GM12878 (cell line): ENCODE measurements at places on chromosomes 16 and 17. TPM values are rescaled to one million over a fixed set of nuclear protein-coding genes. Genes with fewer than 3 reads are reported as not detected.

DNA sequence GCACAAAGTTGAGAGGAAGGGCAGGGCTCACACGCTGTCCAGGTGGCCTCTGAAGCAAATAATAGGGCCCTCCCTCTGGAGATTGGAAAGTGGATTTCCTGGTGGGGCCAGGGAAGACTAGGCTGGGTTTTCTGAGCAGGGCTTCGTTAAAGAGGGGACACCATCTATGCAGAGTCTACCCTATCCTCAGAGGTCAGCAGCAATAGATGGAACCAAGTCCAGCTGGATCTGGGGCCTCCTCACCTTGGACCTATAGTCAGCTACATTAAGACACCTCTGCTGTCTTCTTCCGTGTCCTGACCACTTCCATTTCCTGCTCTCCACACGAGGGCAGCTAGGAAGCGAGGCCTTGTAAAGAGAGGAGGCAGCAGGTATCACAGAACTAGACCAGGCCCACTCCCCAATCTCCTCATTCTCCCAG is 14.7 kb upstream of the ST6GALNAC1 start:
- DNase-seq, result no peak

- DNase-seq, result no peak
Observed at GRCh38 chr17:33684735-33685134, 391.6 kb upstream of the ASIC2 start.

GRCh38 chr16:65845466-65846209 is 520.9 kb upstream of the CDH5 start:
- no peak for DNase-seq

- DNase-seq, result no peak
Observed at GRCh38 chr17:62578757-62579487, 48.5 kb upstream of the MRC2 start.

DNA sequence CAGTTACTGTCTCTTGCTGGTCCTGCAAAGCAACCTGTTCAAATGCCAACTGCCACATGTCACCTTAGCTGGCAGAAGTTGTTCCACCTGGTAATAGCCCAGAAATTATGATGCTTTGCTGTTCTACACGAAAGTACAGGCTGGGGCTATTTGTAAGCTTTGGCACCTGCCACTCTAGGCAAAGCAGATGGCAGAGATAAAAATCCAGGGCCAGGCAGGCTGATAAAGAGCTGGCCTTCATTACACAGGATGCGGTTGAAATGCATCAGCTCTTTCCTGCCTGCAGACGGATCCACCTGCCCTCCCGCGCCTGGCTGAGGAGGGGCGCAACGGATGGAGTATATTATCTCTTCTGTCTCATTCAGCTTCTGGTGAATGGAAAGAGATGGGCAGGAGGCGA is 29.3 kb upstream of the KDM8 start:
- no peak for DNase-seq

The IL32 gene
- 69.5 and 72.6 TPM in 2 replicates for total RNA-seq

DNA sequence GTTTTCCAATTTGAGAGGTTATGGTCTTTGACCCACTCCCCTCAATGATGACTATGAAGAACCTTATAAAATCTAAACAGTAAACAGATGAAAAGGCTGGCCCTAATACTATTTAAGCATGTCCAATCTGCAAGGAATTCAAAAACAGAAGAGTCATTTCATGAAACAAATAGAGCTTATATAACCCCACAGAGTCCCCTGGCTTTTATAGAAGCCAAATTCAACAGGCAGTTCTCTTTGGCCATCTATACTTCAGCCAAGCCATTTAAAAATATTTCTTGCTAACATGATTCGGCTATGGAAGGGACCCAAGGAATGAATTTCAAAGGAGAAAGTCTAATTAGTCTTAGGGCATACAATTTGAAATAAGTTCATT is 43.4 kb downstream of the SPOP start:
- no peak for DNase-seq

- no peak for DNase-seq
Observed at GRCh38 chr16:57029161-57030160, 40.1 kb downstream of the NLRC5 start.

DNA sequence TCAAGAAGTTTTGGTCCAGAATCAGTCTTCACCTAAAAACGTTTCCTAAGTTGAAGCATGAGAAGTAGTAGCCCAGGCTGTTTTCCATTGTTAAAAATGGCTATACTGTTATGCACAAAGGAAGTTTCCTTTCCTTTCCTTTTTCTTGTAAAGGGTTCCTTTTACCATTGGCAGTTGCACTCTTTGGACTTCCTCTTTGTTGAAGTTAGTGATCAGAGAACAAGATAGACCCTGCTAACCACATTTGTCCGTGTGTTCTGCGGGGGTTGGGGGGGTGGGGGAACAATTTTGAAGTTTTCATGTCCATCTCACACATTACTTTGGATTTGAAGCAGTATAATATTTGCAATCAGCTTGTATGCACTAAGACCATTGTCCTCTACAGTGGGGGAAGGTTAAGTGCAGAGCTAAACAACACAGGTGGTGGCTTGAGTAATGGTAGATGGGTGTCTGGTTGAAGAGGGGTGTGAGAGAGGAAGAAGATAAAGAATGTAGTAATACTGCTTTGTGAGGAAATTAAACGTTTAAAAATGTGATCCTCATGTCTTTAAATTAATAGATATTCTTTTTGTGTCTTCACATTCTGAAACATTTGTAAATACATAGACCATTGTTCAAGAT is 1.4 kb downstream of the LPCAT2 start:
- no peak for DNase-seq

- DNase-seq, result no peak
Observed at GRCh38 chr17:64466019-64466735, 17.3 kb downstream of the MILR1 start.

DNA sequence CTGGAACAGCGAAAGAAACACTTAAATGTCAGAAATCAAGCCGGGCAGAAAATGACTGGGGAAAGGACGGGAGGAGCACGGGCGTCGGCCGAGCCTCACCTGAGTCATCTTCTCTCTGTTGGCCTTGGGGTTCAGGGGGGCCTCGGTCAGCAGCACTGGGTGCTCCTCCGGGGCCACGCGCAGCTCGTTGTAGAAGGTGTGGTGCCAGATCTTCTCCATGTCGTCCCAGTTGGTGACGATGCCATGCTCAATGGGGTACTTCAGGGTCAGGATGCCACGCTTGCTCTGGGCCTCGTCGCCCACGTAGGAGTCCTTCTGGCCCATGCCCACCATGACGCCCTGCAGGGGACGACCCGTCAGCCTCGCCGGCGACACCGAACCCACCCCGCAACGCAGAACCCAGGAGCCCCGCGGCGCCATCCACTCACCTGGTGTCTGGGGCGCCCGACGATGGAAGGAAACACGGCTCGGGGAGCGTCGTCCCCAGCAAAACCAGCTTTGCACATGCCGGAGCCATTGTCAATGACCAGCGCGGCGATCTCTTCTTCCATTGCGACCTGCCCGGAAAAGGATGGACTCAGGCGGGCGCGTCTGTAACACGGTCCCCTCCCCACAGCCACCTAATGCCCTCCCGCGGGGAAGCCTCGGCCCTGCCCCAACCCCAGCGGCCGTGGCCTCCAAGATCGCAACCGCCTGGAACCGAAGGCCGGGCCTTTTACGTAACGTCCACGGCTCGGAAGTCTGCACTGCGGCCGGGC is 616 bp downstream of the ACTG1 start:
- no peak for DNase-seq

DNA sequence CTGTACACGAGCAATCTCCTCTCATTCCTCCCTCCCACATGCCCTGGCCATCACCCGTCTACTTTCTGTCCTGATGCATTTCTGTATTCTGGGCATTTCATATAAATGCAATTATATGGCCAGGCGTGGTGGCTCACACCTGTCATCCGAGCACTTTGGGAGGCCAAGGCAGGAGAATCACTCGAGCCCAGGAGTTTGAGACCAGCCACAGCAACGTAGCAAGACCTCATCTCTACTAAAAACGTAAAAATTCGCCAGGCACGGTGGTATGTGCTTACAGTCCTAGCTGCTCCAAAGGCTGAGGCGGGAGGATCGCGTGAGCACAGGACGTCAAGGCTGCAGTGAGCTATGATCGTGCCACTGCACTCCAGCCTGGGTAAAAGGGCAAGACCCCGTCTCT is 4.8 kb downstream of the MEAK7 start:
- no peak for DNase-seq

GRCh38 chr16:87437911-87438610 is 45.9 kb downstream of the MAP1LC3B start:
- no peak for DNase-seq

DNA sequence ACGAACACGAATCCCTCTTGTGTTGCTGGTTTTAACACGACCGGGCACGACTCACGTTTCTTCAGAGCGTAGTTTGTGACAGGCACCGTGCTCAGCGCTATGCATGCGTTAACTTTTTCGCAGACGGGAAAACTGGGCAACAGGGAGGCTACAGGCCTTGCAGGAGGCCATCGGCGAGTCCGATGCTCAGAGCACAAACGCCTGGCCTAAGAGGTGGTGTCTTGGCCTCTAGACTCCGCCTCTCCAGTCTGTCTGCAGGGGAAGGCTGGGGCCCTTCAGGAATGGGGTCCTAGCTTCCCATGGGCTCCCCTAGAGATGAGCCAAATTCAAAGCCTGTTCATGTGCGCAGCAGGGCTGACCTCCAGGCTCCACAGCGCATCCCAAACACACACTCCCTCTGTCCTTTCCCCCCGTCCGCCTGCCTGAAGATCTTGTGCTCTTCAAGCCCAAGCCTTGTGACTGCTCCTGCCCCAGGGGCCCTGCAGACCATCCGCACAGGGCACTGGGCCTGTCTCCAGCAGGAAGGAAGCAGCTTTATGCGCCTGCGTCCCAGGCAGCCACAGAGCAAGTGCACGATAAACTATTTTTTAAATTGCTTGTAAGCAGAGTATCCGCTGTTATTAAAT is 3.1 kb downstream of the CLCN7 start:
- no peak for DNase-seq

GRCh38 chr16:21592191-21592590 is 7.2 kb upstream of the METTL9 start:
- no peak for DNase-seq

- DNase-seq, result no peak
Observed at GRCh38 chr17:2184993-2185931, 118.3 kb downstream of the SMG6 start.

GRCh38 chr17:75625813-75626486 is 7.3 kb upstream of the SMIM5 start:
- no peak for DNase-seq

DNA sequence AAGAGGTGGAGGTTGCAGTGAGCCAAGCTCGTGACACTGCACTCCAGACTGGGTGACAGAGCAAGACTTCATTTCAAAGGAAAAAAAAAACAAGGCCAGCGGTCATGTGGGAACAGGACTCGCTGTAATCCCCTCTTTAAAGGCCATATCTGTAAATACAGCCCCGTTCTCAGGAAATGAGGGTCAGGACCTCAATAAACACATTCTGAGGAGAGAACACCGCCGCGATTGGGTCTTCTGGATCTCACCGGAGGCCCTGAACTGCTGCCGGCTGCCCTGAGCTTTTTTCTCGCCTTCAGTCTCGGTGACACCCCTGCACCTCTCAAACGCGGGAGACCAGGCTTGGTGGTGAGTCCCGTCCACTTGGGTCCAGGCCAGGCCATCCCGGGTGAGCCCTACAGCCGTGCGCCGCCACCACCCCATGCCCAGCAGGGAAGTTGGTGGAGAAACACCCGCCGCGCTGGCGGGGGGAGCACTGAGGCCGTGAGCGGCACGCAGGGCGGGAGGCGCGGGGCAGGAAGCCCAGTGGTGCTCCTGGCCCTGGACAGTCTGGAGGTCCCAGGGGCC is 28.4 kb downstream of the SLC25A10 start:
- DNase-seq, result no peak

DNA sequence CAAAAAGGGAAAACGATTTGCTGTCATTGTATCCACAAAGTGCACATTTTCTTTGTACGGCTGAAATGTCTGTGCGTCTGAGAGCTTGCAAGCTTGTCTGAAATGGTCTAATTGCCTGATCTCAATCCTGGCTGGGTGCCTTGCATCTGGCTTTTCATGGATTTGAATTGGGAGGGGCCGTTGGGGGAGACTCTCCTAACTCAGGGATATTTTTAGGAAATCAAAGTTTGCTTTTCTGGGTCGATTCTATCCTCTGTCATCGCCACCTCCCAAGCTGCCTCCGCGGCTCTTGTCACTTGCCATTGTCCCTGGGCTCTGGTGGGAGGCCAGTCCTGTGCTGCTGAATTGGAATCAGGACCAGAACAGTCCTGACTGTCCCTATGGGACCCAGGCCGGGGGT is 33.3 kb upstream of the MGAT5B start:
- no peak for DNase-seq

The EVI2B gene
- 51.0 and 52.7 TPM in 2 replicates for total RNA-seq

DNA sequence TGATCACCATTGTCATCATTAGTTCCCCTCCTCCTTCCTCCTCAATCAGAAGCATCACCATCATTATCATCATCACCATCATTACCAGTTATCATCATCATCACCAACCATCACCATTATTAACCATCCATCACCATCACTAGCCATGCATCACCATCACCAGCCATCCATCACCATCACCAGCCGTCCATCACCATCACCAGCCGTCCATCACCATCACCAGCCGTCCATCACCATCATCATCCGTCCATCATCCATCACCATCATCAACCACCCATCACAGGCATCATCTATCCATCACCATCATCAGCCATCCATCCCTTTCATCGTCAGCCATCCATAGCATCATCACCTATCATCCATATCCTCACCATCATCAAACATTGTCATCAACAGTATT is 382.0 kb downstream of the CPPED1 start:
- no peak for DNase-seq

DNA sequence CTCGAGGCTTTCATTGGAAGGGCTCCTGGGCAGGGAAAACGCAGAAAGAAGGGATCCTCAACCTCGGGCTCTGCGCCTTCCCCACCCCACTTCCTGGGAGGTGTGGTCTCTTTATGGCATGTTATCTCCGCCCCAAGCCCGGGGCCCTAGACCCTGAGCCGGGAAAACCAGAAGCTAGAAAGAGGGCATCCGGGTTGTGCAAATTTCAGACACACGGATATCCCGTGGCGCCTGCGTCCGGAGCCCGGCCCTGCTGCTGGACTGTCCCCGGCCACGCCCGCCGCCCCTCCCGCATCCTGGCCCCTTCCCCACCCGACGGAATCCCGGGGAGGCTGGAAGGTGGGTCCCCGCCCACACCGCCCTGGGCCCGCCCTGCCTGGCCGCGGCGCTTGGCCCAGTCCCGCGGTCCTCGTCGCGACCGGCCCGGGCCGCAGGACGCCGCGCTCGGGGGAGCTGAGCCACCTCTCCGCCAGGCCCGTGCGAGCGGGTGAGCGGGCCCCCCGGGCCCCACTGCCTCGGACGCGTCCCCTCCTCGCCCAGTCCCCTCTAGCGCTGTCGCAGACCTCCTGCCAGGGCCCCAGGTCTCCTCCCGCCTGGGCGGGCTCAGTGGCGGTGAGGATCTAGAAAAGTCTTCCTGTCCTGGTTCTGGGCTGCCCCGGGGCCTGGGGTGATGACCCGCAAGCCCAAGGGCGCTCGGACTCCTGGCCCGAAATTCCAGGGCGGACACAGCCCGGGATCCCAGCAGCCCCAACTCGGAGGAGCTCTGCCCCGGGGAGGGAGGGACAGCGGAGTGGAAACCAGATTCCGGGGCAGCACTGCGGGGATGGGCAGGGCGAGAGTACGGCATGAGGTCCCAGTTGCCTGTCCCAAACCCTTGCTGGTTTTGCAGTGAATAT is at the start of gene SLC16A5:
Gene SLC16A5 (plus strand): TSS at position 397 of the 896 bp plus-strand sequence. CDS start 5,683 bp downstream, outside the sequence.
- DNase-seq, result no peak
